ENCODE measurements at places on chromosomes 16 and 17. TPM values are rescaled to one million over a fixed set of nuclear protein-coding genes. Genes with fewer than 3 reads are reported as not detected.

The MFSD6L gene
- polyA plus RNA-seq, result 0.30 TPM

The SLC13A5 gene
- 0.05 TPM for polyA plus RNA-seq

The DOC2A gene
- 0.61 TPM for polyA plus RNA-seq

The BRICD5 gene
- 6.2 TPM for polyA plus RNA-seq

The SULT1A4 gene
- polyA plus RNA-seq, result 8.0 TPM

The KSR1 gene
- 104 TPM for polyA plus RNA-seq

The ADAT1 gene
- polyA plus RNA-seq, result 31.7 TPM

The SLC12A3 gene
- 0.11 TPM for polyA plus RNA-seq
